ENCODE measurements at places on chromosomes 4 and X. TPM values are rescaled to one million over a fixed set of nuclear protein-coding genes. Genes with fewer than 3 reads are reported as not detected.

- no peak for DNase-seq
These were observed 9.5 kb downstream of the GABRB1 start for GRCh38 chr4:47040828-47041227.

GRCh38 chrX:129932016-129932820, 26.3 kb downstream of the UTP14A start:
- DNase-seq: peak; percentile 64

ANOS1 gene
- not detected for total RNA-seq

ASB9 gene
- 0.54 TPM for total RNA-seq

DNA sequence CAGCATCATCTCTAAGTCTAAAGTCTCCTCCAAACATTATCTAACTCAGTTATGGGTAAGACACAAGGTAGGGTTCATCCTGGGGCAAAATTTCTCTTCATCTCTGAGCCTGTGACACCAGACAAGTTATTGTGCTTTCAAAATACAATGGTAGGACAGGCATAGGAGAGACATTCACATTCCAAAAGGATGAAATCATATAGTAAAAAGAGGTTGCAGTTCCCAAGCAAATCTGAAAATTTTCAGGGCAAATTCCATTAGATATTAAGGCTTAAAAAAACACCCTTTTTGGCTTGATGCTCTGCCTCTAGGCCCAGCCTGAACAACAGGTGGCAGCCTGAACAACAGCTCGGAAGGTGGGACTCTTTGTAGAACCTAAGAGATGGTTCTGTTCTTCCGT, 448.3 kb upstream of the SLIT2 start:
- no peak for DNase-seq

- DNase-seq: no peak
These were observed 221.9 kb downstream of the SNCA start for GRCh38 chr4:89615051-89615450.

DNA sequence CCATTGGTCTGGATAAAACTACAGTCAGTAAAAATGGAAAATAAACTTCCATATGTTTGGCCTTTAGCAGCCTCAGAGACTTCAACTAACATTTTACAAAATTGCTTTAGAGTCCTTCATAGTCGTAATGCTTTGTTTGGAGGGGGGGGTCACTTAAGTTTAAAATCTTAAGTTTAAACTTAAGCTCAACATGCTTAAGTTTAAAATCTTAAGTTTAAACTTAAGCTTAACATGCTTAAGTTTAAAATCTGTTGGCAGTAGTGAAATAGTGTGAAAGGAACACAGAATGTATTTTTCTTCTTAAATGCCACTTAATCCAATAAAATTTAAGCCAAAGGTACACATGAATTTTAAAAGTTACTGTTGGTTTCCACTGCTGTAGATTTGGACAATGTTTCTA, 45.9 kb upstream of the UNC5C start:
- DNase-seq: no peak

DNA sequence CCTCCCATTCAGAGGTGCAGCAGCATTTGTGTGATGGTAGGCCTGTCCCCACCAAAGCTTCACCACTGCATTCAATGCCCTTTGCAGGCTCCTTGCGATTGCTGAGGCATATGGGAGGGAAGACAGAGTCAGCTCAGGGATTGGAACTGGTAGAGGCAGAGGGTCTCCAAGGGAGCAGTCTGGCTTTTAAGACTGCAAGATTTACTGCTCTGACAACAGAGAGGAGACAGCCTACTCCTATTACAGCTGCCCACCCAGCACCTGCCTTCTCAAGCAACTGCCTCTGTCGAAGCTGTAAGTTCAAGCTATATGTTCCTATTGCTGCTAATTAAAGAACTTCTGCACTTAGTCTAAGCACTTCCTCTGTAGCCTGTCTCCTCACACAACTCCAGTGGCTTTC, 481.8 kb downstream of the FGF13 start:
- DNase-seq: no peak

GRCh38 chr4:113173793-113174264, 124.4 kb downstream of the ANK2 start:
- no peak for DNase-seq

DNA sequence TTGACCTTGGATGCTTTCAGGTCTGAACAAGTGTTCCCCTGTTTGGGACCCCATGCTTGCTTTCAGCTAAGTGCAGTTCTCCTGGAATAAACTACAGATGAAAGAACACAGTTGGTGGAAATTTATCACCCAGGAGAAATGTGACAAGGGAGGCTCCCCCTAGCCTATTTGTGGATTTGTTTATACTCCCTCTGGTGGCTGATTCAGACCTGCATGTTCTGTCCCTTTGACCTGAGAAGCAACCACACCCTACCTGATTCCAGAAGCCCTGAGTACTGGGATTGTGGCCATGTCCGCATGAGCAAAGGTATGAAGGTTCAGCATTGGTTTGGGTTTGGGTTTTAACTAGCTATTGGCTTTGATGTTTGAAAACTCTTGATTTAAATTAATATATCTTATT, 440.9 kb downstream of the MID1IP1 start:
- DNase-seq: no peak

DNA sequence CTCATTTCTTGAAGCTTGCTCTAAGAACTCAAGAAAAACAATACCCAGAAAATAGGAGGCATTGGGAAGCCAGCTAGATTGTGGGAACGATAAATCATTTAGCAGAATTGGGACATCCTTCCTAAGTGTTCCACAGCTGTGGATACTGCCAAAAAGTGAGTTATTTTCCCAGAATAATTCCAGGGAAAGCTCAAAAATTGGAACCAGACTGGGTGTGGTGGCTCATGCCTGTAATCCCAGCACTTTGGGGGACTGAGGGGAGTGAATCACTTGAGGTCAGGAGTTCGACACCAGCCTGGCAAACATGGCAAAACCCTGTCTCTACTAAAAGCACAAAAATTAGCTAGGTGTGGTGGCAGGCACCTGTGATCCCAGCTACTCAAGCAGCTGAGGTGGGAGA, 68.2 kb upstream of the GK2 start:
- no peak for DNase-seq

- peak; percentile 74 for DNase-seq
These were observed 618 bp downstream of the RBBP7 start for GRCh38 chrX:16869393-16870094.

DNA sequence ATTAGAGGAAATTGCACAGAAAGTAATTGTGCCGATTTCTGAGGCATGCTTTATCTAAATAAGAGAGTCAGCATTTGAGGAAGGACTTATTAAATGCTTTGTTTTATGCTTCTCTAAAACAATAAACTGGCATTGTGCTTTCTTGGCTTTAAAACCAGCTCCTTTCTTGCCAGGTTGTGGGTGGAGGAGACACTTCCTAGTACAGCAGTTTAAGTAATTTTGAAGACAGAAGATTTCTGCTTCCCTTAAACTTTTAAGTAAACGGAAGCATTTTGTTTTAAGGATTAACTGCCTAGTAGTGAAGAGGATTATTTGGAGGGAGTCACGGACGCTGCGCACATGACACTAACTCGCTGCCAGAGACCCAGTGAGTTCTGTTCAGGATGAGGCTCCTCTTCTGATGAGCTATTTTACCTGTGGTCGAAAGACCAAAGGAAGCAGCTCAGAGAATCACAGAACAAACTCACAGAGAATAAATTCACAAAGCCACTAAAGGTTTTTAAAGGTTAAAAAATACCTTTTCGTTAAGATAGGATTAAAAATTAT, 169.5 kb downstream of the TLL1 start:
- DNase-seq: no peak

FGB gene
- total RNA-seq: not detected

PRKG2 gene
- 0.58 TPM for total RNA-seq

DNA sequence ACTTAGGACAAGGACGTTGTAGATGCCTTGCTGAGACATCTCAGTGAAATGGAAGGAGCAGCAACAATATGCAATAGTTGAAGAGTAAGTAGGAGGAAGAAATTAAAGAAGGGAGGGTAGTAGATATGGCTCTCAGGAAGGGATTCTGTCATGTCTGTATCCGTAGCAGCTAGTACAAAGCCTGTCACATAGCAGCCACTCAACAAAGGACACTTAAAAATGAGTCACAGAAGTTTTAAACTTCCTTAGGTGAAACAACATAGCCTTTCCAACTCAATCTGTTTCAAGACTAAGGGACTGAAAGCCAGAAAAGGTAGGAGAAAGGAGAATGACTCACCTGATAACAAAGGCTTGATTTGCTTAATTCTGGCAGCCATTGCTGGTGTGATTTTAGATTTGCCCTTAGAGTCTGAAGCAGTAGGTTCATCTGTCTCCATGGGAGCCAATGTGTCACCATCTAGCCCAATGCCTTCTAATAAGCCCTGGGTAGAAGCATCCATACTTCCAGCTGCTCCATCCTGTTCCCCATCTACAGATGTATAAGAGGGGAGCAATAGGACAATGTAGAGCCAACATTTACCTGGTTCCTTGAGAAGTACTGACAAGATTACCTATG, 86.6 kb downstream of the HUWE1 start:
- no peak for DNase-seq

PRR32 gene
- not detected for total RNA-seq

PARM1 gene
- 0.04 TPM for total RNA-seq

SLC49A3 gene
- 0.43 TPM for total RNA-seq

DNA sequence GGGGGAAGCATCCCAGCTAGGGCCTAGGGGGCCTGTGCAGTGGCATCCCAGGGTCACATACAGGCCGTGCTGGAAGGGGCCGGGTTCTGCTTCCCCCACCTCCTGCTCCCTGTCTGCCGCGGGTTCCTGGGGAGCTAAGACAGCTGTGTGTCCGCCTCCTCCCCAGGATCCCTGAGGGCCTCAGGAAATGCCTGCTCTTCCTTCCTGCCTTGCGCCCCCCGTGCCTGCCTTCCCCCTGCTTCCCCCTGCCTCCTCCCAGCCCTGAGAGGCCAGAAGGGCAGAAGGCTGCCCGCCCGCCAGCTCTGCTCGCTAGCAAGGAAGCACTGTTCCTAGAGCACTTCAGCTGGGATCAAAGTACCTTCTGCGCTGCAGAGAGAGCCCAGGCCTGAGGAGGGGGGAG, 2.9 kb upstream of the BGN start:
- no peak for DNase-seq

GRCh38 chr4:105207386-105207785, 60.7 kb downstream of the TET2 start:
- no peak for DNase-seq

GRCh38 chrX:110003167-110004156, 548 bp downstream of the TMEM164 start:
- DNase-seq: peak; percentile 8

DNA sequence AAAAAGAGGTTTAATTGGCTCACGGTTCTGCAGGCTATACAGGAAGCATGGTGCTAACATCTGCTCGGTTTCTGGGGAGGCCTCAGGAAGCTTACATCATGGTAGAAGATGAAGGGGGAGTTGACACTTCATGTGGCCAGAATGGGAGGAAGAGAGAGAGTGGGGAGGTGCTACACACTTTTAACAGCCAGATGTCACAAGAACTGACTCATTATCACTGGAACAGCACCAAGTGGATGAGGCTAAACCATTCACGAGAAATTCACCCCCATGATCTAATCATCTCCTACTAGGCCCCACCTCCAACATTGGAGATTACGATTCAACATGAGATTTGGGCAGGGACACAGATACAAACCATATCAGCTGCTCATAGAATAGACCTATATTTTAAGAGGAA, 255.8 kb downstream of the OPHN1 start:
- no peak for DNase-seq

POU4F2 gene
- not detected for total RNA-seq

- DNase-seq: no peak
These were observed 13.3 kb downstream of the TFE3 start for GRCh38 chrX:49029876-49030275.

SFRP2 gene
- not detected for total RNA-seq

GABRG1 gene
- total RNA-seq: not detected

- no peak for DNase-seq
These were observed 103.8 kb upstream of the CXCL13 start for GRCh38 chr4:77501851-77502250.

- no peak for DNase-seq
These were observed 19.4 kb downstream of the SORBS2 start for GRCh38 chr4:185792384-185793115.

DNA sequence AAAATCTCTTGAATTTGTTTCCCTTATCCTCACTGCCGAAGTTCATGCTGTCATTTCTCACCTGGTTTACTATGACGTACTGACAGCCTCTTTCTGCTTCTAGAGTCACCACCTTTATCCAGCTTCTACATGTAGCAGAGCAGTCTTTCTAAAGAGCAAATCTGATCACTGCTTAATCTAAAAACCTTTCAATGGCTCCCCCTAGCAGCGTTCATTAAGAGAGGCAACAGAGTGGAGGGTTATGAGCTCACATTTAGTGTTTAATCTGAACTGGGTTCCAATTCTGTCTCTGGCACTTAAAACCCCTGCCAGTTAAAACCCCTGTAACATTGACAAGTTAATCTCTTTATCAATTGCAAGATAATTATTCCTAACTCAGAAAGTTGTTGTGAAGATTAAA, 4.4 kb downstream of the RBPJ start:
- no peak for DNase-seq

DNA sequence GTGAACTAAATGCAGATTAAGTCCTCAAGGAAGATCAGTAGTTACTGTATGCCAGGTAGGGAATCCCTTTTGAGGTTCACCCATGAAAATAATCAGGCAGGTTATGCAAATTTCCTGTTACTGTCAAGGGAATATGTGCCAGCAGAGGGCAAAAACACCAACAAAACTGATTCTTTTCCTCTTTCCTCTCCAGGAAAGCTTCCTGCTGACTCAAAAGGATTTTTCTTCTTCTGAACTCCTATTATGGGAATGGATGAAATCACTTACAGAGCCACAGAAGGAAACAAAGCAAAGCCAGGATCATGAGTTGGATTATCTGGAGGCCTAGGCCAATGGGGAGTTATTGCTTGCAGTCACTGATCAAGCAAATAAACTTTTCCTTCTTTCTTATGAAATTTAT, 49.7 kb downstream of the TMPRSS11F start:
- no peak for DNase-seq

GRCh38 chrX:19514791-19515614, at the start of gene MAP3K15:
MAP3K15 (minus strand) TSS chrX:19515508; CDS start chrX:19515261, 247 bp downstream.
- peak; percentile 39 for DNase-seq

DNA sequence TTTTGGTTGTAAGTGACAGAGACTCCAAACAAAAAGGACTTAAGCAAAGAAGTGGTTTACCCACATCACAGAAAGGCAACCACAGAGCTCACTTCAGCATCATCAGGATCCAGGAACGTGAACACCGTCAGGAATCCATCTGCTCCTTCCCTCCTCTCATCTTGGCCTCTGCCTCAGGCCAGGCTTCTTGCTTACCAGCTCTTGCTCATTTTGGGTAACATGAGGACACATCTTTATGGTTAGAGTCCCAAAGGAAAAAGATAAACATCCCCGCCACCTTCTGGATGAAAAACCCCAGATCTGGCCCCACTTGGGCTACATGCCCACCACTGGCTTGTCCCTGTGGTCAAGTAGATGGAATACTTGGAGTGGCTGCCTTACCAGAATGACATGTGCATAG, 176.8 kb upstream of the RPL34 start:
- DNase-seq: no peak

DNA sequence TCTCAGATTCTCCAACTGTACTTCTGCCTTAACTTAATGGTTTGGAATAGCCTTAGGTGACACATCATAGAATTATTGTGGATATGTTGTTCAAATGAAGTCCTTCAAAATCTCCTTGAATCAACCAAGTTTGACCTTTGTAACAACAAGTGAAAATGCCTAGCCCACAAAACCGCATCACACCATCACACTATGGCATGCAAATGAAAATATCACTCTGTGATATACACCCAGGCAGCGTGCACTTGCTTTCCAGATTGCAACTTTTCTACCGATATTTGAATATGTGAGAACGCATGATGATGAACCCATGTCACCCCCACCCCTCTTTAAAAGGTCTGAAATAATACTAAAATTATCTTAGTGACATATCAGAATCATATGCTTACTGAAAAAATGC, 656.7 kb downstream of the GABRG1 start:
- DNase-seq: no peak

GRCh38 chr4:122861172-122861943, 34.7 kb downstream of the FGF2 start:
- DNase-seq: no peak

CT45A5 gene
- total RNA-seq: not detected

All from activated naive CD8-positive, alpha-beta T cell treated with anti-CD3 and anti-CD28 coated beads for 36 hours (primary cell).